ENCODE measurements at places on chromosomes 2 and 18.
A peak's percentile ranks its signal among the peaks of the same experiment; 100 is the strongest.

DNA sequence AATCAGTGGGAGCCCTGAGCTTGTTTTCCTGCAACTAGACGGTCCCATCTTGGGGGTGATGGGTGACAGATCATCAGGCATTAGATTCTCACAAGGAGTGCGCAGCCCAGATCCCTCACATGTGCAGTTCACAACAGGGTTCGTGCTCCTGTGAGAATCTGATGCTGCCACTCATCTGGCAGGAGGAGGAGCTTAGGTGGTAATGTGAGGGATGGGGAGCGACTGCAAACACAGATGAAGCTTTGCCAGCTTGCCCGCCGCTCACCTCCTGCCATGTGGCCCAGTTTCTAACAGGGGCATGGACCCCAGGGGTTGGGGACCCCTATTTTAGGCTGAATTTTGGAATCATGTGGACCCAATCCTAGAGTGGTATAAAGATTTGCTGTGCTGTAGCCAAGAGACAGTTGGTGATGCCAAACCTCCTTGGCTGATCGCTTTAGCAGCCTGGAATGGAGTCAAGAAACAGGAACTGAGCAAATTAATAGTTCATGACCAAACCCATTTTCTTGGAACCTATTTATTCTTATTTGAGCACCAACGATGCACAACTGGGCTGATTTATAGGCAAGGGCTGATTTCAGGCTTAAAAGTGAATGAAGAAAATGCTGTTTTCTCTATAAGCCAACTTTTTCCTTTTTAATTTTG, 25.7 kb downstream of the LPIN1 start:
- no peak for DNase-seq

DNA sequence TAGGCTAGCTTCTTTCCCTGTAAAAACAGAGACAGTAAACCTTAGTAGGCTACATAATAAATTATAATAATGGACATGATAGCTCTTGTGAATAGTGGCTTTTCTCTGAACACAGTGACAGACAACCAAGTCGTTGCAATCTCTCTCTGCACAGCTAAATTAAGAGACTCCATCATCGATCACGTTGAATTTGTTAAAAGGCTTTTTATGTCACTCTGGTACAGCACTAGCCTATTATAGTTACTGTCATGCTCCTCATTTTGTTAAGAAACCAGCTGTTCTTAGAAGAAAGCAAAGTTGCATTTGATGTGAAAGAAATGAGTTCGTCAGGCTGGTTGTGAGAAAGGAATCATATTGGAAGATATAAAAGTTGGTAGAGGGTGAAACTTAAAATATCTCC, 50.3 kb upstream of the ARHGAP28 start:
- DNase-seq = no peak

DNA sequence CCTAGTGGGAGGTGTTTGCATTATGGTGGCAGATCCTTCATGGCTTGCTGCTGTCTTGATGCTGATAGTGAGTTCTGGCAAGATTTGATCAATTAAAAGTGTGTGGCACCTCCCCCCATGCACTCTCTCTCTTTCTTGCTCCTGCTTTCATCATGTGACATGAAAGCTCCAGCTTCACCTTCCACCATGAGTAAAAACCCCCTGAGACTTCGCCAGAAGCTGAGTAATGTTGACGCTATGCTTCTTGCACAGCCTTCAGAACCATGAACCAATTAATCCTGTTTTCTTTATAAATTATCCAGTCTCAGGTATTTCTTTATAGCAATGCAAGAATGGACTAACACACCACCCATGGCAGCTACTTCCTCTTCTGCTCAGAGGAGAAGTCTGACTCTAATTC, 2181.4 kb upstream of the PIK3C3 start:
- no peak for DNase-seq

GRCh38 chr18:3485153-3486149, 35.5 kb downstream of the TGIF1 start:
- no peak for DNase-seq

- DNase-seq = no peak
These were observed 29.3 kb downstream of the SOS1 start for GRCh38 chr2:39091543-39091942.

DNA sequence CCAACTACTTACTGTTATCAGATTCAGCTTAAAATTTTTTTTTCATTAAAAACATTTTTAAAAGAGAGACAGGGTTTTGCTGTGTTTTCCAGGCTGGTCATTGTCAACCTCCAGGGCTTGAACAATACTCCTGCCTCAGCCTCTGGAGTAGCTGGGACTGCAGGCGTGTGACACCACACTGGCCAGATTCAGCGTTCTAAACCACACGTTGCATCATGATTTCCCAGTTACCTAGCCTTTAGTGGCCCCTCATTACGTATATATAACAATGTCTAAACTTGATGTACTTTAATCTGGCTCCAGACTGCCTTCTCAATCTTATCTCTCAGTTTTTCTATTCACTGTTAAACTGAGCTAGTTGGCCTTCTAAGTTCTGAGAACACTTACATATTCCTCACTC, 89.6 kb downstream of the COMMD1 start:
- no peak for DNase-seq

DNA sequence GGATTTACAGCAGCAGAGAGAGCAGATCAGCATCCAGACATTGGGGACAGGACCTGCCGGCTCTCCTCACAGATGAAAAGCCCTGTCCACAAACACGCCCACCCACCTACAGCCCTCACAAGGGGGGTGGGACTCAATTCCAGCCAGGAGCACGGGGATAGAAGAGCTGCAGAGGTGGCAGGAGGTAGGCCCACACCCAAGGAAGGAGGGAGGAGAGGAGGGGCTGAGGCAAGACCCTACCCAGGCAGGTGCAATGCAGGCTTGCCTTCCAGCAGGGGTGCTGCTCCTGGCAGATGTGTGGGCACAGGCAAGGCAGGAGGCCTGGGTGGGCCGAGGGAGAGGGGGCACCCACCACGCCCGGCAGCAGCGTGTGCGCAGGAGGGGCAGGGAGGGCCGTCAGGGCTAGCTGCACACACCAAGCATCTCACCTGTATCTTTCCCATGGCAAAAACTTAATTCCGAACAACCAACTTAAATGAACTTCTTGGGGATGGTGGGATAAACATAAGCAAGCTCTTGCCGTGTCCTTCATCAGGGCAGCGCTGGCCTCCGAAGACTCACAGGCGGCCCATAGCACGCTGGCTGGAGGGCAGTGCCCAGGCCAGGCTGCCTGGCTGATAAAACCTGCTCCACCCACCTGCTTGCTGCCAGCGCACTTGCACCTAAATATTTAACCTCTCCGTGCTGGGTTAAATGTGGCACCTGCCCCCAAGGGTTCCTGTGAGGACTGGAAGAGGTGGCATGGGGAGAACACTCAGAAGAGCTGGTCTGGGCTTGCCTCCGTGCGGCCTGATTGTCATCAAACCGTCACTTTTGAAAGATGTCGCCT, 219.5 kb downstream of the HDAC4 start:
- DNase-seq = no peak

DNA sequence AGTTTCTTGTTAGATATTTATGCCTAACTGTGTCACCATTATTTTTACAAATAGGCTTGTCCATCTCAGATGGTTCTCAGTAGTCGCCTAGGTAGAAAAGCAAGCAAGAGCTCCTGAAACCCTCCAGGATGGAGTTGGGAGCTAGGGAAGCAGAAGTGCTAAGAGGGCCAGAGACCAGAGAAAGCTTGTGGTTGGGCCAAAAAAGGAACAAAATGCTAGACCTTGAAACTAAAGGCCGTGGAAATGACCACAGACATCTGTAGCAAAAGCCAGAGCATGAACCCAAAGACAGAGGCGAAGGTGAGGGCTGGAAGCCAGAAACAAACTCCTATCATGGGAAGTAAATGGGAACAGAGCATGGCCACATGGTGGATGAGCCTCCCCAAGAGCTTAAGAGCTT, 29.9 kb upstream of the RMDN2 start:
- DNase-seq = no peak

DNA sequence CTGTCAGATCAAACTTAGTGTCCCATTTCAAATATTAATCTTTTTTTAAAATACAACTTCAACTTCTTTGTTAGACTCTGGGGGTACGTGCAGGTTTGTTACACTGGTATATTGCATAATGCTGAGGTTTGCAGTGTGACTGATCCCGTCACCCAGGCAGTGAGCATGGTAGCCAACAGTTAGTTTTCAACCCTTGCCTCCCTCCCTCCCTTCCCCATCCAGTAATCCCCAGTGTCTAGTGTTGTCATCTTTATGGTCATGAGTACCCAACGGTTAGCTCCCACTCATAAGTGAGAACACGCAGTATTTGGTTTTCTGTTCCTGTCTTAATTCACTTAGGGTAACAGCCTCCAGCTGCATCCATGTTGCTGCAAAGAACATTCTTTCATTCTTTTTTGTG, 23.9 kb downstream of the NOL10 start:
- DNase-seq = no peak

- DNase-seq = peak; percentile 29
These were observed 1.1 kb downstream of the NCKAP1 start for GRCh38 chr2:183037074-183037552.

GRCh38 chr18:76463358-76463757, 31.7 kb downstream of the ZNF516 start:
- DNase-seq = no peak

- no peak for DNase-seq
These were observed 37.8 kb downstream of the PSTPIP2 start for GRCh38 chr18:46034230-46034629.

- no peak for DNase-seq
These were observed 62.1 kb downstream of the GBX2 start for GRCh38 chr2:236105955-236106607.

DNA sequence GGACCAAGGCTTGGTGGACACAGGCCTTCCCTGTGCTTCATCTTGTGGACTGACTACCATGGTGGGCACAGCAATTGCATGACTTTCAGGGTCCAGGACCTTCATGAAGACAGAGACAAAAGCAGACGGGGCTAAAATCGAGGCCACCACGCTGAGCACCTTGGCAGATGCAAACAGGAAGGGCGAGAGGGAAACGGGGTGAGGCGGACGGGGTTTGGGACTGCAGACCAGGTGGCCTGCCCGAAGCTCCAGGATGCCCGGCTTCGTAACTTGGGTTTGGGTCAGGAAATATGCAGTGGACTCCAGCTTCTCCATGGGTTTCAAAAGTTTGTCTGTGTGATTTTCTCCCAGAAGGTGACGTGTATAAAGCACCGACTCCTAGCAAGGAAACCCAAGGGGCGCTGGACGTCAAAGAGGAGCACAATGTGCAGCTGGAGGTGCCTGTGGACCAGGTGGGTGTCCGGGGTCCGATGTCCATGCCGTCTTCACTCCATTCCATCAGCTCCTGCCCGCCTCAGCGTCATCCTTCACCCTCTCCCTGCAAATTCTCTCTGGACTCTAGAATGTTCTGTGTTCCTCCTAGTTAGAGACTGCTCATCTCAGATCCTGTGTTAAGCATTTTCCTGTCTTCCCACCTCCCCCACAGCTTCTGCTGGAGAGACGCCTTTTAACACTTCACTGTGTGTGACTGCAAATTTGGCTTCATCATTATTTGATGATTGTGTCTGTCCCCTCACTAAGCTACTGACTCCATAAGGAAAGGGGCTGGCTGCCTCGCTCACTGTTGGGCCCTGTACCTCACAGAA, 65.8 kb downstream of the DCDC2C start:
- DNase-seq = no peak
